ENCODE measurements at places on chromosomes 5 and 9.

DNA sequence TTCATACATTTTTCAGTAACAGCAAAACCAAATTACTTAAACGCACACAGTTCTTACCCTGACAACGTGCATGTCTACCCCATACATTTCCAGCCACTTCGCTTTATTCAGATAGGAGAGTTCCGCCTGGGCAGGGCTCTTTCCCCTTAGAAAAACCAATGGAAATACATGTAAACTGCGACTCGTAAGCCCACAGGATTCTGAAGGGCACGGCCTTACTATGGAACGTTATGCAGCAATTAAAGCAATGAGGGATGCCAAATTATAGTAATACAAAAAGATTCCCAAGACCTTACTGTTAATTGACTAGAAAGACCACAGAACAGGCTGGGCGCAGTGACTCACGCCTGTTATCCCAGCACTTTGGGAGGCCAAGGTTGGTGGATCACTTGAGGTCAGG is 64.5 kb downstream of the EPB41L4B start:
- no peak for DNase-seq

- DNase-seq, result no peak
These were observed 163.7 kb downstream of the ESM1 start for GRCh38 chr5:54821445-54822323.

DNA sequence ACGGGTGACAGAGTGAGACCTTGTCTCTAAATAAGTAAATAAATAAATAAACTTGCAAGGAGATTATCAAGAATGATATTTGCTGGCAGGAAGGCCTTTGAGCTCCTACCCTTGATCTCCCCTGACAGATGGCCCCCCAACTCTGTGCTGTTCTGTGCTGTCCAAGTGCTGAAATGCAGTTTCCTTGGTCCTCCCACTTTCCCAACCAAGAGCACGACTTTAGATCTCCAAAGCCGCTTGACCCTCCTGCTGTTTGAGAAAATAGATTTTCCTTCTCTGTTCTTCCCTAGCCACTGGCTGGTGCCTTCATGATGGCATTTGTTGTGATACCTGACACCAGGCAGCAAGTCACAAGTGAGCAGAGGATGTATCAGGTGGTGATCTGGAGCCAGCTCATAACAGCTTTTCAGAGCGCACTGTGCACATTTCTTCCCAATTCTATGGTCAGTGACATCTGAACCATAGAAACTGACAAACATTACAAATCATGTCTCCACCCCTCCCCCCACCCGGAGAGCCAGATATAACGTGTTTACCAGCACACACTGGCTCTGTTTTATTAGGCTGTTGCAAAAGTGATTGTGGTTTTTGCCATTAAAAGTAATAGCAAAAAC is 80.0 kb upstream of the PUM3 start:
- no peak for DNase-seq

GRCh38 chr9:5671711-5672353 is 42.9 kb downstream of the RIC1 start:
- DNase-seq, result no peak

GRCh38 chr5:86532429-86532828 is 85.3 kb upstream of the COX7C start:
- DNase-seq, result no peak

DNA sequence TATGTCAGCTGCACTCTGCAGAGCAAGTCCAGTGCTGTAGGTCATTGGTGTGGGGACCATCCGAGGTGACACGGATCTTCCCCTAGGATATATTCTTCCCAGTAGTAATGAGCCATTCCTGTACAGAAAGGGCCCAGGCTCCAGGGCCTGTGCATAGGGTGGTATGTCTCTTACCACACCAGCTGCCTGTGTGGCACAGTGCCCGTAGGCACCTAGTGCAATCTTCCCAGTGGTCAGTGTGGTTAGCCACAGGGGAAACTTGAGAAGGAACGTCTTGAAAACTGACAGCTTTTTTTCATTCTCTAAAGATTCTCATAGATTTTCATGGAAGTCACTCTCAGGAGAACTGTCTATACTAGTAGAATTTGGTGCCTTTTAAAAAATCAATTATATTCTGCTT is 39.8 kb downstream of the CYSTM1 start:
- DNase-seq, result no peak

DNA sequence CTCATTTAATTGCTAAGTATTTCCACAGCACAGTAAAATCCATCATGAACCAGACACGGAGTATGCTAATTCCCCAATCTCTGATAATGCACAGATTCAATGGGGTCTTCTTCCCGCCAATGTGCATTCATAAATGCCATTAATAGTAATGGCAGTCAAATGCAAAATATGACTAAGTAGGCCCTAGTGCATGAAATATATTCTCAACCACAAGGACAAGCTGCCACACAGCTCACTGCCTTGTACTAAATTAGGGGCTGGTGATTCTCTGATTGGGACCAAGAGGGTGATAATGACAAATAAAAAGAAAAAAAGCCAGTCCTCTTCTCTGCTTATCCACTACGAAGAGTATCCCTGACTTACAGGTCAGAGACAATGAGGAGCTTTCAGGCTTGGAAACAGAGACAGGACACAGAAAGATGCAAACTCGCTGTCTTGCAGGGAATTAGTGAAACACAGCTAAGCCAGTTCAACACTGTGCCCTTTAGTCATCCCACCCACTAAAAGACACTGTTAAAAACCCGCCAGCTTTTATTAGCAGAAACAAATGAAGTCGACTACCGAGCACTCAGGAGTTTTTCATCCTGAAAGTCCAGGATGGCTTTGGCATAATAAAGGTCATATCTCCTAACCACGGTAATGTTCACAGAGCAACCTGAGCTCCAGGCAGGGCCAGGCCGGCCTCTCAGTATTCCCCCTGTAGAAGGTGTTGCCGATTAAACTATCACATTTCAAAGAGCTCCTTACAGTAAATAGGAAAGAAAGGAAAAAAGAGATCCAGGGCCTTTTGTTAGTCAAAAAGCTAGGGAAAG is 148.1 kb downstream of the EBF1 start:
- DNase-seq, result no peak

DNA sequence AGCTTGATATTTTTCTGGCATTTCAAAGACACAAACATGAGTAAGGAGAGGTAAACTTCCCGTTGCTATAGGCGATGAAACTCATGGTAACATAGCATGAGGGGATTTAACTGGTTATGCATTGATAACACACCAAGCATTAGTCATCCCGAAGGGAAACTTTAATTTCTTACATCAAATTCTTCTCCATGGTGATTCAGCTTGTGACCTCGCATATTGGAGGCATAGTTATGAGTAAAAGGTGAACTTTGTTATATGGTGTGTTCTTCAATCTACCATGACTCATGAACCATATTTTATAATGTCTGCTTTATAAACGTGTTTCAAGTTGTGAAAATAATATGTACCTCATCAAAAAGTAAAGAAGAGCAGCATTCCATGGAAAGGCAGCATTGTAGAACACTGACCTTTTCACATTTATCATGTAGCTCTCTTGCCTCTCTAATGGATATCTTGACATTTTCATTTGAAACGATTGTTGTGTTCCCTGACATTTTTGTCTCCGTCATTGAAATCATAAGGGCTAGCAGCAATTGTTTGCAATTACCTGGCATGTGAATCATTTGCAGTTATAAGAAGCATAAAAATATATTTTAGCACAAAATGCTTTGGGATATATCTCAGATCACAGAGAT is 491.8 kb downstream of the ANXA1 start:
- DNase-seq, result no peak

DNA sequence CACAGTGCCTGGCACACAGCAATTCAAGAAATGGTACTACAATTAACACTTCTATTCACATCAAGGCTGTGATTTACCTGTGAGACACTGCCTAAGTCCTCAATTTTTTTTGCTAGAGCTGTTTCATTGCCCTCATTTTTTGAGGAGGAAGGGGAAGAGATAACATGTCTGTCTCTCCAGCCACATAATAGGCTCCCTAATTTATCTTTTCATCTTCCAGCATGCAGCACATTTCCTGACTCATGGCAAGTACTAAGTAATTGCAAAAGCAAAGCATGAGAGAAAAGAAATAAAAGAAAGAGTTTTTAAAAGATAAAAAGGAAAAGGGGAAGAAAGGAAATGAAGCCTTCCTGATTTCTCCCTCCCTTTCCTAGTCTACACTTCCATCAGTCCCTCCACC is 26.9 kb upstream of the RNF38 start:
- DNase-seq, result no peak

- DNase-seq, result no peak
These were observed 65.2 kb upstream of the TNFAIP8 start for GRCh38 chr5:119290607-119291006.

- no peak for DNase-seq
These were observed 8.9 kb downstream of the PAEP start for GRCh38 chr9:135570456-135570855.
